ENCODE measurements at places on chromosomes 3 and 15. TPM values are rescaled to one million over a fixed set of nuclear protein-coding genes. Genes with fewer than 3 reads are reported as not detected.

Gene C3orf62
- total RNA-seq, result 7.0 TPM

Gene MST1R
- 2.4 TPM for total RNA-seq

Gene SLCO3A1
- total RNA-seq, result 13.6 TPM

Gene DOCK3
- 7.2 TPM for total RNA-seq

Gene ADAMTS7
- 1.5 TPM for total RNA-seq

Gene TM4SF4
- not detected for total RNA-seq

Gene ATP13A3
- 121 TPM for total RNA-seq

Gene TM6SF1
- 31.8 TPM for total RNA-seq

GRCh38 chr15:45429941-45430792 lies 51.8 kb upstream of the GATM start:
- no peak overlapping the region for H3K27ac ChIP-seq
- no peaks in the 10 kb centered on the region for H3K36me3 ChIP-seq
- H3K27me3 ChIP-seq, result peaks cover 13% of the 10 kb centered on the region
- H3K4me1 ChIP-seq, result peaks cover 4% of the 10 kb centered on the region

GRCh38 chr3:78858174-78858573 lies 909.6 kb downstream of the ROBO1 start:
- H3K4me3 ChIP-seq, result no peak overlapping the region
- H3K36me3 ChIP-seq, result peaks cover 2% of the 10 kb centered on the region
- DNase-seq, result no peak
- no peaks in the 10 kb centered on the region for H3K27me3 ChIP-seq
- no peaks in the 10 kb centered on the region for H3K4me1 ChIP-seq

- peak overlapping the region; percentile 100 for H3K27ac ChIP-seq
Measured at GRCh38 chr3:18559331-18559842, 134.2 kb upstream of the SATB1 start.

DNA sequence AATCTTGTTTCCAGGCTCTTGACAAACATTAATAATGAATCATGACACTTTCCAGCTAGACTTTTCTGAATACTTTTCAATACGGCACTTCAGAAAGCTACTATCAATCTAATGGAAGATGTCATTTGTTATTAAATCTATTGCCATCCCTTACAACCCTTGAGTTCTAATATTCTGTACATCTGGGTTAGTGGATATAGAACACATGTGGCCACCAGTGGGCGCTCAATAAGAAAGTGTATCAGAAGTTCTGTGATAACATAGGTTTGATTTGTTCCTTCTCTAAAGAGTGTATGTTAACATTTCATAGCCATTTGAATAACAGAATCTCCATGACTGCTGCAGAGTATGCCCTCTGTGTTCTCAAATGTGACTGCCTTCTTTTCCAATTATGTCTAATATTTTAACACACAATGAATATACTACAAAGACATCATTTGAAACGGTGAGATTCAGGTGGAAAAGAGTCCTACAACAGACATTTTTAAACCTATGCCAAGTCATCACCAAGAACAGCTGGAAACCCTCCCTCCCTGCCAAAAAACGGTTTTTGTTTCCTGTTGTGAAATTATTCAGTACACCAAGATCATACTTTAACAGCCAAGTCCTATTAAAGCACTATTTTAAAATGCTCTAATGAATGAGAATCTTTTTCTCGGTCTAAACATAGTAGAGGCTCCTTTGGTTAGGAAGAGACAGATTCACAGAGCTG lies 22.2 kb downstream of the ALDH1A2 start:
- DNase-seq, result peak; percentile 52
- no peaks in the 10 kb centered on the region for H3K4me1 ChIP-seq
- H3K4me3 ChIP-seq, result no peak overlapping the region
- H3K27me3 ChIP-seq, result peaks cover 43% of the 10 kb centered on the region
- no peak overlapping the region for H3K27ac ChIP-seq
- no peaks in the 10 kb centered on the region for H3K36me3 ChIP-seq

DNA sequence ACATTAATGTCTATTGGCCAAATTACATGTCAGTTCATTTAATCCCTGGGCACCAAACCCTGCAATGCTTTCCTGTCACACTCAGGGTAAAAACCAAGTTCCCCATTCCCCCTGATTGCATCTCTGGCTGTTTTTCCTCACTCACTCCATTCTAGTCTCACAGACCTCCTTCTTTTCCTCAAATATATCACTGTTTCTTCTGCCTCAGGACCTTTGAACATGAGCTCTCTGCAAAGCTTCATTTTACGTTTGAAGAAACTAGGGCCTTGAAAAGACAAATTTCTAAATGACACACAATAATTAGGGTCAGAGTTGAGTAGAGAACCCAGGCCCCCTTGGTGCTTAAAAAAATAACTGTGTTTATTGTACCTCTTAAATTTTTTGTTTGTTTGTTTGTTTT lies 230.6 kb downstream of the THRB start:
- H3K27me3 ChIP-seq, result no peaks in the 10 kb centered on the region
- H3K36me3 ChIP-seq, result no peaks in the 10 kb centered on the region
- H3K4me3 ChIP-seq, result no peak overlapping the region

DNA sequence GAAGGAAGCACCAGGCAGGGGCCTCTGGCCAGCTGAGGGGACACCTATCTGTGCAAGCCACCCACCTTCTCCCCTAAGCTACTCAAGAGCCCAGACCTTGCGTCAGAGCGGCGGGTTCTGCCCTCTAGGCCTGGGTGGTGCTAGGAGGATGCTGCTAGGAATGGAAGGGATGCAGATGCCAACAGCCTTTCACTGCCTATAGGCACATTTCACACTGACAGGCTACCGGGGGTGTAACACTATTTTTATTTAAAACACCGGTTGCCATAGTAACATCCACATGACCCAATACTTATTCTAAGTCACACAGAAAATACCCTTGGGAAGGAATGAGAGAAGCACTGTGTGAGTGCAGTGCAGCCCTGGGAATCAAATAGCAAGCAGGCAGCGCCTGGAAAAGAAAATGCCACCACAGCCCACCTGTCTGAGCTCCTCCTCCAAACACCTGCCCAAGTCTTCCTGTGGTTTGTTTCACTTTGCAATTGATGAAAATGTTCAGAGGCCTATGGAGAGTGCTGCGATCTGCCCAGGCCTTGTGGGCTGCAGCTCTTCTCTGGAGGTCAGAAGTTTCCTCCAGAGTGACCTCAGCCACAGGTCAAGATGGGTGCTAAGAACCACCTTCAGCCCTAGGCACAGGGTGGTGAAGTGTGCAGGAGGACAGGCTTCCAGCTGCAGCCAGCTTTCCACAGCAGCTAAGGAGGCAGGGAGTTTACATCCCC lies 113.5 kb upstream of the TOPAZ1 start:
- no peaks in the 10 kb centered on the region for H3K4me1 ChIP-seq
- DNase-seq, result no peak
- no peak overlapping the region for H3K27ac ChIP-seq
- peaks cover 5% of the 10 kb centered on the region for H3K27me3 ChIP-seq
- no peaks in the 10 kb centered on the region for H3K36me3 ChIP-seq

DNA sequence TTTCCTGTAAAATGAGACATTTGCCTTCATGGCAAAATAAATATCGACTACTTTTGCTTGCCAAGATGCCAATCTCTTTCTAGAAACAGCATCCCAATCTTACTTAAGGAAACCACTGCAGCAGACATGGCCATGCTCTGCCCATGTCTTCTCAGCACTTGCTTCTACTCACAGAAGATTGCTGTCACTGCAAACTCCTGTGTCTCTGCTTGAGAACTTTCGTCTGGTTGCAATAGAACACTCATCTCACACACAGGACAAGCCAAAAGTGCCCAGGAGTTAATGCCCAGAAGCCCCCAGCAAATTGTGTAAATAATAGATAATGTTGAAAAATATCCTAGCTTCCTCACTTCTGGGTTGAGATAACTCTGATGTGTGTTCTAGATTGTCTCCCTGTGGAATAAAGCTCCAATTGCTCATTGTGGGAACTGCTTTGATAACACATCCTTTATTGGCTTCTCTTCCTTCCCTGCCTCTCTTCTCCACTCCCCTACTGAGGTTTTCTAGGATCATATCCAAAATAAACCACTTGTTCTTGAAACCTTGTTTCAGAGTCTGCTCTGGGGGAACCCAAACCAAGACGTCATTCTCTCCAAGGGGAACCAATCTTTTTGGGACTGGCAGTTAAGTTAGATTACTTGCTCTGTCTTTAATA lies 156.3 kb upstream of the STRIT1 start:
- DNase-seq, result no peak
- no peak overlapping the region for H3K4me3 ChIP-seq
- no peaks in the 10 kb centered on the region for H3K4me1 ChIP-seq
- no peaks in the 10 kb centered on the region for H3K27me3 ChIP-seq
- H3K36me3 ChIP-seq, result no peaks in the 10 kb centered on the region

GRCh38 chr15:31442699-31443111 lies 116.1 kb downstream of the KLF13 start:
- H3K27me3 ChIP-seq, result no peaks in the 10 kb centered on the region
- DNase-seq, result peak; percentile 16
- peaks cover 66% of the 10 kb centered on the region for H3K4me1 ChIP-seq
- H3K36me3 ChIP-seq, result no peaks in the 10 kb centered on the region
- peak overlapping the region; percentile 64 for H3K27ac ChIP-seq

- DNase-seq, result no peak
- no peaks in the 10 kb centered on the region for H3K4me1 ChIP-seq
- no peaks in the 10 kb centered on the region for H3K27me3 ChIP-seq
- no peaks in the 10 kb centered on the region for H3K36me3 ChIP-seq
Measured at GRCh38 chr15:38028869-38029268, 94.4 kb downstream of the TMCO5A start.

DNA sequence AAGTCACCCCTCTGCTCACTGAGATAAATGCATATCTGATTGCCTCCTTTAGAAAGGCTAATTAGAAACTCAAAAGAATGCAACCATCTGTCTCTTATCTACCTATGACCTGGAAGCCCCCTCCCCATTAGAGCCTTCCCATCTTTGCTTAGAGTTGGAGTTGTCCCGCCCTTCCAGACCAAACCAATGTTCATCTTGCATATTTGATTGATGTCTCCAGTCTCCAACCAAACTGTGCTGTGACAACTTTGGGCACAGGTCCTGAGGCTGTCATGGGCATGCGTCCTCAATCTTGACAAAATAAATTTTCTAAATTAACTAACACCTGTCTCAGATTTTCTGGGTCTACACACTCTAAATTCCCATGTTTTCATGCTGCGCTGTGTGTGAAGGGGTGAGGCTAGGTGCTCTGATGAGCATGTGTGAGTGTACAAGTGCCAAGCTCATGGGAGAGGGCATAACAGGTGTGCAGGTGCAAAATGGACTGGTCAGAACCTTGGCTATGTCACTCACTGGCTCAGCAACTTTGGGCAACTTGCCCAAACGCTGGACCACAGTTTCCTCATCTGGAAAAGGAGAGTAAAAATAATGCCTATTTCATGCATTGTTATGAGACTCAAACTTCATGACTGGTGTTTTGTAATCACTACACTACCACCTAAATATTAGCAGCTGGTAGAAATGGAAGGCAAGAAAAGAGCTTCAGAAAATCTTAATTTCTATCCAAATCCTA lies 7.2 kb downstream of the DAPK2 start:
- H3K36me3 ChIP-seq, result no peaks in the 10 kb centered on the region
- DNase-seq, result no peak
- no peak overlapping the region for H3K4me3 ChIP-seq
- no peak overlapping the region for H3K27ac ChIP-seq

DNA sequence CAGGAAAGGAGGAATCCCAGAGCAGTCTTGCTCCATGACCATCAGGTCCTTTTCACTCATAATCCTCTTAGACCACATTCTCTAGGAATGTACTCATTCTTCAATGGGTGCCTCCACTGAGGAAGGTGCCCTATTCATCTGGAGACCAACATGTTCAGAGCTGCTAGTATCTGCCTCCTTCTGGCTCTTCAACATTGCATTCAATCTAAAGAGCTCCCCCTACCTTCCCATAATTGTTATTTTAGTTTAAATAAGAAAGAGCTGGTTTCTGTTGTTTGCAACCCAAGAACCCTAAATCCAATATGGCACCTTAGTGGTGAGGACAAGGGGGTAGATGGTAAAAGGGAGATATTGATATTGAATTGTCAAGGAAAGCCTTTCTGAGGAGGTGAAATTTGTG lies 67.6 kb downstream of the SCN11A start:
- H3K27ac ChIP-seq, result no peak overlapping the region
- H3K27me3 ChIP-seq, result peaks cover 5% of the 10 kb centered on the region
- H3K4me3 ChIP-seq, result no peak overlapping the region
- H3K4me1 ChIP-seq, result no peaks in the 10 kb centered on the region
- H3K36me3 ChIP-seq, result no peaks in the 10 kb centered on the region

GRCh38 chr3:50830451-50830850 lies 155.7 kb downstream of the DOCK3 start:
- no peaks in the 10 kb centered on the region for H3K27me3 ChIP-seq
- no peak overlapping the region for H3K4me3 ChIP-seq
- H3K36me3 ChIP-seq, result peaks cover 6% of the 10 kb centered on the region
- no peak overlapping the region for H3K27ac ChIP-seq

DNA sequence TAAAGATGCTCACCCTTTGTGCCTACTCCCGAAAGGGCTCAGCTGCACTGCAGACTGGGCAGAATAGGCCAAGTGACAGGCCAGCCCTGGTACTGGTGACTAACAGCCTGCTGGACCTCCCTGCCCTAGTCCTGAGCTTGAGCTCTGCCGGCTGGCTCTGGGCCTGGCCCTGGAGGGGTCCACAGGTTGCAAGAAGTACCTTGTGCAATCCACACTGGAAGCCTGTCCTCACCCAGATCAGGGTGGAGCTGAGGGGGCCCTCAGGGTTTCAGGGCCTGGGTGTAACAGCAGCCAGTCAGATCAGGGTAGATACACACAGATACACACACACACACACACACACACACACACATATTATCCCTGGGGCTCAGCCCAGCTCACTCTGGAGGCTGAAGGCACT lies 27.3 kb upstream of the PLA2G4D start:
- H3K4me3 ChIP-seq, result no peak overlapping the region
- H3K4me1 ChIP-seq, result peaks cover 9% of the 10 kb centered on the region
- peaks cover 15% of the 10 kb centered on the region for H3K27me3 ChIP-seq

All from activated T-cell treated with anti-CD3 and anti-CD28 coated beads, Interleukin-2, amount 50 U/mL, for 72 hours (primary cell).